ENCODE measurements at places on chromosomes 3 and 15. TPM values are rescaled to one million over a fixed set of nuclear protein-coding genes. Genes with fewer than 3 reads are reported as not detected.

Gene PLA2G4D
- total RNA-seq = not detected

Gene EFHB
- total RNA-seq = 0.27 TPM

Gene RBMS3
- total RNA-seq = 42.9 TPM

Gene NOX5
- total RNA-seq = under 0.01 TPM

Gene FBXW12
- total RNA-seq = not detected

Gene FBXO40
- total RNA-seq = not detected
